ENCODE measurements at places on chromosomes 12 and 14.

DNA sequence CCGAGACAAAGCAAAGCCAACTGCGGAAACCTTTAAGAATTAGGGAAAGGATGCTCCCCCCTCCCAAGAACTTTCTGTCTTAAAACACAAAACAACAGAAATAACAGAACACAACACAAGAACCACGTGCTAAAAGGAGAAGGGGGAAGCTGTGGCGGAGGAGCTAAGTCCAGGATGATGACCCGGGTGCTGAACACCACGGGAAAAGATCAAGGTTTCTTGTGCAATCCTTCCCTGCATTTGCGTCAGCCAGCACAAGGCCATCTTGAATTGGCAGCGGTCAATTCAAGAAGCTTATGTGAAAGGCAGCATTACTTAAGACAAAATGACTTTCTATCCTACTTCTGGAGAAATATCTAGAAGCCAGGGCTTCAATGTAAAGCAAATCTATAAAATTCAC is 11.0 kb upstream of the CREBL2 start:
- no peak for DNase-seq

- DNase-seq: no peak
These were observed 240.2 kb upstream of the CLEC14A start for GRCh38 chr14:38496092-38496491.

DNA sequence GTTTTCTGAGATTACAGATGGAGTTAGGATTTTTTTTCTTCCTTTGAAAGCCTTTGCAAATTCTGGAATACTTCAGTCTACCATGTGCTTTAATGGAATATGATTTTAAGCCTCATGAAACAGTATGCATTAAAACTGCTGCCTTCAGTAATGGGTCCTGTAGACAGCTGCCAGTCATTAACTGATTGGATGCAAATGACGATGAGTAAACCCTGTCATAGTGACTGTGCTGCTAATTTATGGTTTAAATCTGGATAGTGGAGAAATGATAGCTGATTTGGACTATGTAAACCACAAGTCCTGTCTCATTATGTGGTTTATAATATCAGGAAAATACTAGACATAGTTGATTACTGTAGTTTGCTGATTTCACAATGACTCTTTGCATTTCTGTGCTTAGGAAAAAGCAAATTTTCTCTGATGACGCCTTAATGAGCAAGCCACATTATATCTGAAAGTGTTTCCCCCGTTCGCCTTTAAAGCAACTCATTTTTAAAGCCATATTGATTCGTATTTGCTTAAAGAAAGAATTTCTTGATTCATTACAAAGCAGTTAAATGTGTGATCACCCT is 217.6 kb downstream of the TMTC2 start:
- no peak for DNase-seq

DNA sequence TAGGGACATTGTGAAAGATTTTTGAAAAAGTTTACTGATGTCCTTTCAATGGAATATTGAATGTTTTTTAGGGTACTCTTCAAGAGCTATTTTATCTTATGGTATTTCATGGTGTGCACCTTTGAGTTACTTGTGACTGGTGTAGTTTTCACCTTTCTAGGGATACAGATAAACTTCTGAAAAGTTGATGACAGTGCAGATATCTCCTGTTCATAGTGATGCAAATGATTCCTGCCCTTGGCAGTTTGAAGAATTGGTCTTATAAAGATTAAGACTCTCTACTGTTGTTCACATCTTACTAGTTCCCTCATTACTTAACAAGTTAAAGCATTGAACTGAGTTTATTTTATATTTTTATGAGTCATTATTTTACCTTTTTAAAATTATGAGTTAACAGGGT is 408.9 kb downstream of the TRHDE start:
- no peak for DNase-seq

GRCh38 chr14:92553438-92553837 is 39.9 kb downstream of the RIN3 start:
- DNase-seq: no peak

DNA sequence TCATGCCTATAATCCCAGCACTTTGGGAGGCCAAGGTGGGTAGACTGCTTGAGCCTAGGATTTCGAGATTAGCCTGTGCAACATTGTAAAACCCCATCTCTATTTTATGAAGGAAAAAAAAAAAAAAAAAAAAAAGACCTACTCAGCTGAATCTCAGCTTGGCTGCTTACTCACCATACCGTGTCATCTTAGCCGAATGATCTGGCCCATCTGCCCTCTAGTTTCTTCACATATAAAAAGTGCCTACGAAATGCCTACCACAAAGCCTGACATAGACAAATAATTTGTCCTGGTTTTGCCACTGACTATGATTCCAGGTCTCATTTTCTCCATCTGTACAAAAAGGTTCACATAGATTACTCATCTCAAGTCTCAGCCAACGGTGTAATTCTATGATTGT is 10.1 kb downstream of the DIABLO start:
- DNase-seq: no peak

DNA sequence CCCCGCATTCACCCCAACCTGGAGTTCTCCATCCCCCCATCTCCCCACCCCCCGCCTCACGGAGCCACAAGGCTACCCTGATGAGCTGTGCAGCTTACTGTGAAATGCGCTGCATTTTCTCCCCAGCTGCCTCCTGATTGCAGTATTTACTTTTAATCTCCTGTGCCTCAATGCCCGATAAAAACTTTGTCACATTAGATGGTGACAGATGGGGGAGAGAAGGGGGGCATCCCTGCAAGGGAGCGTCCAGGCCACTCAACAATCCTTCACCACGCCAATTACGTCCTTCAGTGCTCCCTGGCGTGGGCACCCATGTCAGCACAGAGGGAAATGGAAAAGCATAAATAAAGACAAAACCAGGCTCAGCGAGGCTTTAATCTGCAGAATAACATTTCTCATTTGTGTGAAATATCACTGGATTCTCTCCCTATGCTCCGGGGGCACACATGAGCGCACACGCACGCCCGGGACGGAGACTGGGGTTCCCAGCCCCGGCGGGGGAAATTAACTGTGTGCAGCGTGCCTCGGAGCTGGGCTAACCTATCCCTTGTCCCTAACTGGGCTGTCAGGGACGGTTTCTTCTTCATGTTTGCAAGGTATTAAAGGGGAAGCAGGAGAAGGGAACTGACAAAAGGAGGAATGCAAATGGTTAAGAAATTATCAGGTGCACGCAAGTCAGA is 186.7 kb upstream of the VASH1 start:
- DNase-seq: no peak

Data from left hindlimb (tissue), 1 donor.